ENCODE measurements at places on chromosomes 3 and 15.

- DNase-seq, result peak; percentile 47
Observed at GRCh38 chr15:63238796-63239195, 38.6 kb upstream of the APH1B start.

GRCh38 chr15:63504979-63505841 is 817 bp downstream of the USP3 start:
- DNase-seq, result peak; percentile 60

- no peak for DNase-seq
Observed at GRCh38 chr3:78737988-78738387, 1029.8 kb downstream of the ROBO1 start.

DNA sequence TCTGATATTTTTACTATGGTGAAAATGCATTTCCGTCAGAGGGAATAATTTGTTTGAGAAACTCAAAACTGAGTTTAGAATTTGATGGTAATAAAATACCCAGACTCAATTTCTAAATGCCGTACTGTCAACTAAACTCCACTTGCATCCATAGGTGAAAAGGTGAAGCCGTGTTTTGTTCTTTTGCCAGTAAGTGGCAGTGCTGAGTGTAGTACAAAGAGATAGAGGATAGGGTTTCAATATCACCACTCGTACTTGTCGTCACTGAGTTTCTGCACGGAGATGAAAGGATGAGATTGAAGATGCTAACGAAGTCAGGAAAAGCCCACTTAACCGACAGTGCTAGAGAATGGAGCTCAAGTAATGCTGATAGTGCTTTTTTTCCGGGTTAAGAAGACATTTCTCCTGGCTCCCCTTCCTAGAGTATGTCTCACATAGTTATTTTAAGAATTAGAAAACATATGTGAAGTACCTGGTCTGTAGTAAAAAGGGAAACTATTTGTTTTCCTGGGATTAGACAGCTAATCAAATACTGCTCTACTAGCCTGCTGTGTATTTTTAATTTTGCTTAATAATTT is 345.1 kb downstream of the IL5RA start:
- DNase-seq, result no peak

GRCh38 chr15:63663906-63664305 is 66.7 kb downstream of the FBXL22 start:
- DNase-seq, result no peak

GRCh38 chr3:181700168-181701087 is 11.3 kb upstream of the SOX2 start:
- DNase-seq, result peak; percentile 55

DNA sequence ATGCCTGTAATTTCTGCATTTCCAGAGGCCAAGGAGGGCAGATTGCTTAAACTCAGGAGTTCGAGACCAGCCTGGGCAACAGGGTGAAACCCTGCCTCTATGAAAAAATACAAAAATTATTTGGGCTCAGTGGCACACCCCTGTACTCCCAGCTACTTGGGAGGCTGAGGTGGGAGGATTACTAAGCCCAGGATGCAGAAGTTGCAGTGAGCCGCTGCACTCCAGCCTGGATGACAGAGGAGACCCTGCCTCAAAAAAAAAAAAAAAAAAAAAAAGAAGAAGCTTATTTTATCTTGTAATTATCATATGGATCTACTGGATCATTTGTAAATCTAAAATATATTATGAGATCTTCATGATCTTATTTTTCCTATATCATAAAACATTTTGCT is 84.1 kb downstream of the PPCDC start:
- no peak for DNase-seq

DNA sequence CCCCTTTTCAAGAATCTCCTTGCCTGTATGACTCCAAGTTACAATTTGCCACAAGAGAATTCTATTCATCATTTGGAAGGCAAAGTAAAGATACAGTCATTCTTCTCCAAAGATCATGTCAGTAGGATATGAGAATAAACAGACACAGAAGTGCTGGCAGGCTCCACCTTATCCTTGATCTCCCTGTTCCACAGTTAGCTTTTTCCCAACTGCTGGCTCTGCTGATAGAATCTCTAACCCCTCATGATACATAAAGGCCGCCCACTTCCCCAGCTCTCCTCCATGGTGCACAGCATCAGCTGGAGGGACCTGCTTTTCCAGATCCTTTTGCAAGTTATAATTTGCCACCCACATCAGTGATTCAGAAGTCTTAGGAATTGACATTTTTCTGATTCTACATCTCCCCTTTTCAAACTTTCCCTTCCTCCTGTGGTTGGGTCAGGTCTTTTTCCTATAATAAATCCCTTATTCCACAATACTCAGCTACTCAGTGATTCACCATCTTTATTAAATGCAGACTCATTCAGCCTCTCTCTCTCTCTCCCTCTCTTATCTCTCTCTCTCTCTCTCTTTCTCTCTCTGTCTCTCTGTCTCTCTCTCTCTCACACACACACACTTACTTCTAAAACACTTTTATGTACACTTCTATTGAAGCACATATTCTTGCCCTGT is 465.4 kb downstream of the GBE1 start:
- DNase-seq, result no peak

- DNase-seq, result no peak
Observed at GRCh38 chr3:186152361-186152798, 43.5 kb upstream of the ETV5 start.

GRCh38 chr3:42663581-42664437 is 10.3 kb downstream of the ZBTB47 start:
- DNase-seq, result no peak

DNA sequence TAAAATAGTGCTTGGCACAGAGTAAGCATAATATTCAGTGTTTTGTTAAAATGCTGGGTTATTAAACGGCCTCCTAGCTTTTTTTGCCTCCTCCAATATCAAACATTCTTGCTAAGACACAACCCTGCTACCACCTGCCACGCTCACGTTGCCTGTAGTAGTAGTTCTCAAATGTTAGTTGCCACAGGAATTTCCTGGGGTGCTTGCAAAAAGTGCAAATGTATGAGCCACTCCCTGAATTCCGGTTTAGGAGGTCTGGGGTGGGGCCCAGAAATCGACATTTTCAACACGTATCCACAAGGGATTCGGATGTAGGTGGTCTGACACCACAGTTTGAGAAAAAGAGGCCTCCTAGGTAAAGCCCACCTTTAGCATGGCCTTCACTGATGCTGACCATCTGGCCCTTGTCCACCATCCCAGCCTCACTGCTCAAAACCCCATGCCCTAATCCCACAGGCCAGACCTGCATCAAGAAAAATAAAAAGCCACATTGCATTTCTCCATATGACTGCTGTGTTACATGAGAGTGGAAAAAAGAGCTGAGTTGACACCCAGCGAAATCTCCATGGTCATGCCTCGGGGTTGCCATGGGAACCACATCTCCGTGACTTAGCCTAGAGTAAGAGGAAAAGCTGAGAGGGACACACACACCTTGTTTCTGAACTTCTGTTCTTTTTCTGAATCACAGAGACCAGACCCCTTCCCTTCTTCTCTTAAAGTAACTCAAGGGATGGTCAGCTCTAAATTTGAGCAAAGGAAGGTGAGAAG is 116.4 kb upstream of the HES1 start:
- no peak for DNase-seq

DNA sequence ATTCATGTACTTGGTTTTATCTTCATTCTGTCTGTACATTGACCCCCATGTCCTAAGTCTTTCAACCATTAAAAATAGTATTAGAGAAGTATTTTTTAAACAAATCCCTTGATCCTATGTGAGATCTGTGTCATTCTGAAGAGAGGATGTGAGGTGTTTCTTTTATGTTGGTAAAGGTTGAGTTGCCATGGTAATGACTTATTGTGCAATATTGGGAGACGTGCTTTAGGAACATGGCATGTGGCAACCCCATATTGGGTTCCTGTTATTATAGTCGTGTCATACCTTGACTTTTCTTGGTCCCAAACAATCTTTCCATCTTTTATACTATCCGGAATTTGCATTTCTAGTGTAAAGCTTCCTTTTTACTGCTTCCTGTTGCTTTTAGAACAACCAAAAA is 203.1 kb downstream of the KCNAB1 start:
- DNase-seq, result no peak

DNA sequence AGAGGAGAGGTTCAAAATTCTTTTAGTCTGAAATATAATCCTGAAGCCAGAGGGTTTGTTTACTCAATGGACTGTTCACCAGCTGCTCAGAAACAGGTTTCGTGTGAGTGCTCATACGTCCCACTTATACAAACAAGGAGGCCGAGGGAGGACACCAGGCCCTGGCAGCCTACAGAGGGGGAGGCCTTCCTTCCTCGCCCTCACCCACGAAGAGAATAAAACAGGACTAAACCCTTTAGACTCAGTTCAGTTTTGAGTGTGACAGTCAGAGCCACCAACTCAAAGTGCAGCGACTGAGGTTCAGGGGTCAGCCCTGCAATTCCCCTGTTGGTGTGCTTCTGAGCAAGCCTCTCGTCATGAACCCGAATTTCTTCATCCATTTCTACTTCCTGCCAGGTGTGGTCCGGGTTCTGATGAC is 17.3 kb downstream of the FAM174B start:
- no peak for DNase-seq

DNA sequence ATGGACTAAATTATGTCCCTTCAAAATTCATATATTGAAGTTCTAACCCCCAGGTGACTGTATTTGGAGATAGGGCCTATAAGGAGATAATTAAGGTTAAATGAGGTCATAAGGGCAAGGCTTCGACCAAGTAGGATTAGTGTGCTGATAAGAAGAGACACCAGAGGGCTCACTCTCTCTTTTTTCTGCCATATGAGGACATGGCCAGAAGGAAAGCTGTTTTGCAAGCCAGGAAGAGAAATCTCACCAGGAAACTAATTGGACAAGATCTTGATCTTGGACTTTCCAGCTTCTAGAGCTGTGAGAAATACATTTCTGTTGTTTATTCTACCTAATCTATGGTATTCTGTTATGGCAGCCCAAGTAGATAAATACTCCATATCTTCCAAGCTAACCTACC is 503.6 kb upstream of the NAALADL2 start:
- DNase-seq, result no peak

DNA sequence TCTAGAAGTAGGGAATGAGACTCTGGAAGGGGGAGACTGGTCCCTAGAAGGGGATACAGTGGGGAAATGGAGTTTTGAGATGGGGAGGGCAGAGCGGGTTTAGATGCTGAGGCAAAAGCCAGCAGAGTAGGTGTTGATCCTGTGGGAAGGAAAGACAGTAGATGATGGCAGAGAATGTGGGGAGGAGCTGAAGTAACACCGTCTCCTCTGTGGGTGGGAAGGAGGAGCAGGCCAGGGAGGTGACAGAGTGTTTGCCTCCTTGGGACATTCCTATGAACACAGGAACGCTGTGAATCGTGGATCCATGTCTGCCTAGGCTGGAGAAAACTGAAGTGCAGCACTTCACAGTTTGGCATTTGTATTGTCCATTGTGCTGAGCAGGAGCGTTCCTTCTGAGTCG is 20.4 kb downstream of the GRK7 start:
- DNase-seq, result no peak

DNA sequence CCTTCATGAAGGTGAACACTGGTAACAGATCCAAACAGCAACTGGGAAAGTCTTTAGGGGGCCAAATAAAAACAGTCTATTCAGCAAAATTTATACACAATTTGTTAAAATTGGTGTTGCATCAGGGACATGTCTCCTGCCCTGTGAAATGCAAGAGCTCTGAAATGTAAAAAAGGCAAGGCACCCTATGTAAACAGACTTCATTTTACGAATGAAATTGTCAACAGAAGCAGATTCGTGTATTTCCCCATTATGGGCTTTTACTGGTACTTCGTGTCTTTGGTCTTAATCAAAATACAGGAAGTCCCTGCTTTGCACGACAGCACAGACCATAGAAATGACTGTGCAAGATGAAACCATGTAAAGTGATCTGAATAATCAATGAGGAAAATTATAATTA is 127.3 kb upstream of the THBS1 start:
- DNase-seq, result no peak

GRCh38 chr3:38548154-38548931 is 52.2 kb downstream of the EXOG start:
- no peak for DNase-seq

- DNase-seq, result no peak
Observed at GRCh38 chr3:148218222-148218621, 479.5 kb upstream of the AGTR1 start.

GRCh38 chr3:123467046-123467445 is 18.2 kb upstream of the ADCY5 start:
- DNase-seq, result no peak

DNA sequence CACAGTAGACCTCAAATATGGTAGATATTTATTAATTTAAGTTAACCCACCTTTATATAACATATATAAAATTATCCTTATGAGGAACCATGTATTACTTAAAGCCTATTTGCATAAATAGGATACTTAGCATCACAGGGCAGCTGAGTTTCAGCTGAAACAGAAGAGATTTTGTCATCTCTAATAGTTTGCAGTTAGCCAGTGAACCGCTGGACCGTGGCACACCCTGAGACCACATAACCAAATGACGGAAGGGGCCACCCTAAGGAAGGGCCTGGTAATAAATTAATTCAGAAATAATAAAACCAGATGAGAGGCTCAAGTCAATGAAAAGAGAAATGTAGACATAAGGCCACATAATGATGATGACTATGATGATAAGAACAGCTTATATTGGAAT is 107.7 kb downstream of the MYO5A start:
- DNase-seq, result no peak

GRCh38 chr3:189537135-189537534 is 94.1 kb upstream of the TP63 start:
- DNase-seq, result no peak

DNA sequence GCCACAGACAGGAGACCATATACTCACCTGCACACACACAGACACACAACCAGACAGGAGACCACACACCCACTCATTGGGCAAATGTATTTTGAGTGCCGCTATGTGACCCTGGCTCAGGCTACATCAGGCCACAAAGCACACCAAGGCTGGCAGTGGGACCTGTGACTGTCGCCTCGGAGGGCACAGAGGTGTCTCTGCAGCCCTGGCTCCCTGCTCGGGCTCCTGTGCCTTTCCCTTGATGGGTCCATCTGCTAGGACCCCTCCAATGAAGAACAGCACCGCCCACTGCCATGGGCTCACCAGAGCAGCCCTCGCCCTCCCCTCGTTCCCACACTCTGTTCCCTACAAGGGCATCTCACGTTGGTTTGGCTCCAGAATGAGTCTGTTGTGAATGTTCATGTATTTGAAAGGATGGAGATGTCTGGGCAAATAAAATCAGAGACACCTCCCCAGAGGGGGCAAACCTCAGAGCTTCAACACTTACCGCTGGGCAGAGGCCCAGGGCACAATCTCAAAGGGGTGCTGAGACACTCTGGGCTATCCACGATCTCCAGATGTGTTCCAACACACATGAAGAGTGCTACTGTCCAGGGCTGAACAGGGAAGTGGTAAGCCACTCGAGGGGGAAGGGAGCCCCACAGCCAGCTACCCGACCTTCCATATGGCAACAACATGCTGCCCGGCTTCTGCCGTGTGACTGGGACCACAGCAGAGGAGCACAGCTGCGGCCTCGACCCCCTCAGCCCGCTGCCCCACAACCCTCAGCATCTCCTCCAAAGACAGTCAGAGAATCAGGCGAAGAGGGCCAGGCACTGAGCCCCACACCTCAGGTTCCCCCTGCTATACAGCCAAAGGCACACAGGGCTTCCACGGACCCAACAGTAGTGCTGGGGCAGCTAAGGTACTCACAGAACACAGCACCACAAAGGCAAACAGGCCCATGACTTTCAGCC is 74.9 kb downstream of the OCA2 start:
- no peak for DNase-seq

GRCh38 chr15:62079594-62079993 is 12.8 kb downstream of the C2CD4A start:
- no peak for DNase-seq
